ENCODE measurements at places on chromosomes 7 and 10. TPM values are rescaled to one million over a fixed set of nuclear protein-coding genes. Genes with fewer than 3 reads are reported as not detected.

CD36 gene
- total RNA-seq = 41.0 TPM

TMEM178B gene
- under 0.01 TPM for total RNA-seq

GNAI1 gene
- 68.9 TPM for total RNA-seq

GHRHR gene
- not detected for total RNA-seq

NCAPG2 gene
- total RNA-seq = 10.9 TPM

KDM7A gene
- total RNA-seq = 4.8 TPM

DNA sequence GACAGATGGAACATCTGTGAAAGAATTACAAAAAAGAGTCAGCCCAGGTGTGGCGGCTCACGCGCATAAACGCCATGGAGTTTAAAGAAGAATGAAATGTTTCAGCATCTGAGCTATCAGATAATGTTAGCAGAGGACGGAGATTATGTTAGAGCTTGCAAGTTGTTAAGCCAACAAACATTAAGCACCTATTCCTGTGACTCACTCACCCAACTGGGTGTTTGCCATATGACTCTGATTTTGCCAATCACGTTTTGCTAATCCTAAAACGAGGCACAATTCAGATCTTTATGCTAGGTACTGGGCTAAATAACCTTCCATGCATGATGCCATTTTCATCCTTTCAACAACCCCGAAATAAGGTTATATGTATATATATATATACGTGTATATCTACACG is 29.0 kb upstream of the CCNY start:
- H3K27ac ChIP-seq = no peak overlapping the region
- DNase-seq = peak; percentile 66
- H3K4me3 ChIP-seq = no peak overlapping the region

DNA sequence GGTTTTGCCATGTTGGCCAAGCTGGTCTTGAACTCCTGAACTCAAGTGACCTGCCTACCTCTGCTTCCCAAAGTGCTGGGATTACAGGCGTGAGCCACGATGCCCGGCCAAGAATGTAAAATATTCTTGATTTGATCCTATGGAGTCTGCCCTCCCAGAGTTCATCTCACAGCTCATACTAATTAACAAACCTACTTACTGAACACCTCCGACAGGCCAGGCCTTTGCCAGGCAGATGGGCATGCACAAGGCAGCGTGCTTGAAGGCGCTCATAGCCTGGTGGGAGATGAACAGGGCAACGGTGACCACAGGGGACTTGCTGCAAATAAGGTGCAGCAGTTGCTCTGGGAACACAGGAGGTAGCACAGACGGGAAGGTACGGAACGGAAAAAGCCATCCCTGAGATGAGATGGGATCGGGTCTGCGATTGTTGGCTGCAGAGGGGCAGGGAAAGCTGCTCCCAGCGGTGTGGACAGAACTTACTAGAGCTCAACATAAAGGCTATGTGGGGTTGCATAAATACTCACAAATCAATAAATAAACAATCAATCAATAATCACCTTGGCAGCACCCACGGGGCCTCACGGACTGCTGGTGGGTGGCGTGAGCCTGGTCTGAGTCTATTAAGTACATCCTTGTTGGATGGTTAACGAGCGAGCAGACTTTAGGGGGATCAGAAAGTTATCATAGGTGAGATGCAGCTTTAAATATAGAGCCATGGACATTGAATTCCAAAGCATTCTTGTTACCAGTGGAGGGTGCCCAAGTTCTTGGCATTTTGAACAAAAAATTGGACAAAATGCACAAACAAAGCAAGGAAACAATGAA is 4.7 kb downstream of the ACBD7 start:
- DNase-seq = no peak
- H3K4me3 ChIP-seq = peak overlapping the region; percentile 62
- peak overlapping the region; percentile 56 for H3K27ac ChIP-seq
- H3K27me3 ChIP-seq = no peaks in the 10 kb centered on the region
- peaks cover 3% of the 10 kb centered on the region for H3K4me1 ChIP-seq
- no peaks in the 10 kb centered on the region for H3K36me3 ChIP-seq

GRCh38 chr10:119502618-119503155 is 39.8 kb downstream of the RGS10 start:
- peaks cover 10% of the 10 kb centered on the region for H3K36me3 ChIP-seq
- H3K4me3 ChIP-seq = no peak overlapping the region
- no peak for DNase-seq
- no peaks in the 10 kb centered on the region for H3K27me3 ChIP-seq
- H3K4me1 ChIP-seq = no peaks in the 10 kb centered on the region

- no peak overlapping the region for H3K4me3 ChIP-seq
- DNase-seq = no peak
- H3K36me3 ChIP-seq = no peaks in the 10 kb centered on the region
- no peak overlapping the region for H3K27ac ChIP-seq
- H3K27me3 ChIP-seq = peaks cover 2% of the 10 kb centered on the region
These were observed 59.6 kb upstream of the LYZL1 start for GRCh38 chr10:29229258-29229705.

DNA sequence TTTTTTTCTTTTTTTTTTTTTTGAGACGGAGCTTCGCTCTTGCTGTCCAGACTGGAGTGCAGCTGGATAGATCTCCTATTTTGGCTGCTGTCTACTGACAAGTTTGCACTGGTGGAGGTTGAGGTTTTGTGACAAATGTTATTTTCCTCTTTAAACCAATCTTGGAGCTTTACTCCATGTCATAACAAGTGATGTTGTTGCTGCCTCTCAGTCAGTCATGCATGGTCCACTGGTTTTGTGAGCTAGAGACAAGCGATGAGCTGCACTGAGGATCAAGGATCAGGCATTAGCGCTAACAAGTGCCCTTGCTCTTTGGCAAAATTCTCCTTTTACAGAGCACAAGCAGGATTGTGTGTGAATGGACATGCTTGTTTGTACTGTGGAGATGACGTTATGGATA is 805 bp upstream of the WDFY4 start:
- H3K27ac ChIP-seq = no peak overlapping the region
- no peaks in the 10 kb centered on the region for H3K4me1 ChIP-seq
- no peak overlapping the region for H3K4me3 ChIP-seq

DNA sequence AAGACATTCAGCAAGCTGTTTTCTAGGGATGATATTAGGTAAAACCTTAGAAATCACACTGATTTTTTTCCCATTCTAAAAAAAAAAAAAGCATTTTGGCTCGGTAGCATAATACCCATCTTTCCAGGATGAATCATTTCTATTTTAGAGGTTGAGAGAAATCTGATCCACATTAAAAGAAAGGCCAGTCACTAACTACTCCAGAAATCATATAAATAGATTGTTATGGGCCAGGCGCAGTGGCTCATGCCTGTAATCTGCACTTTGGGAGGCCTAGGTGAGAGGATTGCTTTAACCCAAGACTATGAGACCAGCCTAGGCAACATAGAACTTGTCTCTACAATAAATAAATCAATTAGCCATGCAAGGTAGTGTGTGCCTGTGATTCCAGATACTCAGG is 164.3 kb downstream of the BAMBI start:
- peaks cover 2% of the 10 kb centered on the region for H3K4me1 ChIP-seq
- H3K36me3 ChIP-seq = no peaks in the 10 kb centered on the region
- no peak overlapping the region for H3K4me3 ChIP-seq
- H3K27me3 ChIP-seq = no peaks in the 10 kb centered on the region
- peak overlapping the region; percentile 40 for H3K27ac ChIP-seq
- peak; percentile 85 for DNase-seq

- no peak overlapping the region for H3K4me3 ChIP-seq
- no peak for DNase-seq
- H3K4me1 ChIP-seq = no peaks in the 10 kb centered on the region
- no peaks in the 10 kb centered on the region for H3K27me3 ChIP-seq
These were observed 123.9 kb upstream of the CDK13 start for GRCh38 chr7:39826166-39826565.

- no peaks in the 10 kb centered on the region for H3K27me3 ChIP-seq
- H3K36me3 ChIP-seq = peaks cover 2% of the 10 kb centered on the region
- H3K4me1 ChIP-seq = peaks cover 2% of the 10 kb centered on the region
- no peak overlapping the region for H3K27ac ChIP-seq
These were observed 17.5 kb downstream of the AHR start for GRCh38 chr7:17315974-17316373.

DNA sequence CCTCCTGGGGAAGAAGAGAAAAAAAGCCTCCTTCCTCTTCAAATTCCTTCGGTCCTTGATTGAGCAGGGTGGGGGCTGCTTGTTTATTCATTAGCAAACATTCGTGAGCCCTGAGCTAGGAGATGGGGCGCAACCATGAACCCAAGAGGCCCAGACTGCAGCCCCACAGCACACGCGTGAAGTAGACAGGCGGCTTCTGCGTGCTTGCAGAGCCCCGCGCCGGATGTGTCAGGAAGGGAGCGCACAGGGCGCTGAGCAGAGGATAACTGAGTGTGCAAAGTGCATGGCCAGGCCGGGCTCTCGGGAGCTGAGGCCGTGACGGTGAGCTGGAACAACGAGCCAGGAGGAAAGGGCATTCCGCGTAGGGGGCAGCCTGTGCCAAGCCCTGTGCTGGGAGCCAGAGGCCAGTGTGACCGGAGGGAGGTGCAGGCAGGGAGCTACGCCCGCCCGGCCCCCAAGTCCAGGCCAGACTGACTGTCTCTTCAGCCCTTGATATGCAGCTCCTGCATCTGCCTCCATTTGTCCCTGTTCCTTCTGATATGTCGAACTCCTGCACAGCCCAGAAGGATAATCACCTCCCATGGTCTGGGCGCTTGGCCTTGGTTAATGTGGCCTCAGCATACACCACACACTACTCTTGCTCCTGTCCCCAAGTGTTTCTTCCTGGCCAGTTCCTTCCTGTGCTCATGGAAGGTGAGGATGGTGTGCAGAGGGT is 4.6 kb downstream of the FOXL3 start:
- H3K27me3 ChIP-seq = peaks cover 20% of the 10 kb centered on the region
- H3K36me3 ChIP-seq = no peaks in the 10 kb centered on the region
- no peak for DNase-seq
- no peaks in the 10 kb centered on the region for H3K4me1 ChIP-seq
- no peak overlapping the region for H3K27ac ChIP-seq
- no peak overlapping the region for H3K4me3 ChIP-seq

DNA sequence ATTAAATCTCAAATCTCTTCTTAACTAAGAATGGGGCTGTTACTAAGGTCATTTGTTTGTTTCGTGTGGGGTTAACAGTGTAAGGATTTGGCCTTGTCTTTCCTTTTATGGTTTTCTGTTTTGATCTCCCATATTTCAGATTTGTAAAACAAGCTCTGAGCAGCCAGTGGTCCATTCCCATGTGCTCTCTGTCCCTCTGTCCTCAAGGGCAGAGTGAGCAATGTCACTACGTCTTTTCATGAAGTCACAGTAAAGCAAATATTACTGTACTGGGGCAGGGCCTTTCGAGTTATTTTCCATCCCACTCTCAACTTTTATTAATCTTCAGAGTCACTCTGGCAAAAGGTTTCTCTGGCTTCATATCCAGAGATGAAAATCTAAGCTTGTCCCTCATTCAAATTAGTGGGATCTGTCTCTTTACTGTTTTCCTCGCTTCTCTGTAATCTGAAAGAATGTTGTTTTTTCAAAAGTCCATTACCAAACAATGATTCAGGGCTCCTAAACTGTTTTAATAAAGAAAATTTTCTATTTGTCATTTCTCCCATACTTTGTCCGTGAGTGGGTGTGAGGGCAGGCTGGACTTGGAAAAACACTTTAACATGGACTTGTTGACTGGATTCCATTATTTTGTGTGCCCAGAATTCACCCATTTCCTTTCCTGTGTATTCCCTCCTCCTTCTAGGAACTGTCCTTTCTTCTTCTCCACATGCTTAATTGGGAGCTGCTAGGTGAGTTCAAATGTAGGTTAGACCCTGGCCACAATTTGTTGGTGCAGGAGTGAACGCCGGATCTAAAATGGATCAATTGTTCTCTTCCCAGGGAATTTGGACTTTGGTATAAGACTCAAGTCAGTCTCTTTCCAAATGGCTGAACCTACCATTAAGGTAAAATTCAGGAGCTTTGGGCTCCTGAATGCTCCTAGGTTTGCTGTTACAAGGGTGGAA is 42.1 kb upstream of the NAMPT start:
- H3K4me1 ChIP-seq = peaks cover 4% of the 10 kb centered on the region
- no peak overlapping the region for H3K4me3 ChIP-seq
- H3K27me3 ChIP-seq = no peaks in the 10 kb centered on the region
- no peak overlapping the region for H3K27ac ChIP-seq
- peak; percentile 52 for DNase-seq

GRCh38 chr10:2251631-2252030 is 514.3 kb upstream of the ADARB2 start:
- H3K27ac ChIP-seq = no peak overlapping the region
- DNase-seq = peak; percentile 1
- no peaks in the 10 kb centered on the region for H3K27me3 ChIP-seq
- no peaks in the 10 kb centered on the region for H3K36me3 ChIP-seq
- H3K4me1 ChIP-seq = no peaks in the 10 kb centered on the region
- H3K4me3 ChIP-seq = no peak overlapping the region

DNA sequence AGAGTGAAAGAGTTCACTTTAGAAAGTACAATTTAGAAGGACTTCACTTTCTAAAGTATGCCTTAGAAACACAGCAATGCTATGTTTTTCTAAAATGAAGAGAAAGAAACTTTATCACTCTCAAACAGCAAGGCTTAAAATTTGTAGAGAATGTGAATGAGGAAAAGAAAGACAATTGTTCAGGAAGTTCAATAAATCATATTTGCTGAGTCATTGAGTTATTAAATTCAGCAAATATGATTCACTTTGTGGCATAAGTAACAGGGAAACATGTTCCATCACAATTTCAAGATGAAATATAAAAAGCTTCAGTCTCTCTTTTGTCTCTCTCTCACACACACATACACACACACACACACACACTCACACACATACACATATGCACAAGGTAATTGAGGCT is 187.9 kb downstream of the PCDH15 start:
- no peak overlapping the region for H3K27ac ChIP-seq
- DNase-seq = peak; percentile 29
- H3K4me3 ChIP-seq = no peak overlapping the region
- H3K27me3 ChIP-seq = no peaks in the 10 kb centered on the region
- no peaks in the 10 kb centered on the region for H3K4me1 ChIP-seq
- H3K36me3 ChIP-seq = no peaks in the 10 kb centered on the region

GRCh38 chr7:158396982-158397862 is 190.4 kb downstream of the PTPRN2 start:
- no peak for DNase-seq
- no peak overlapping the region for H3K27ac ChIP-seq
- no peaks in the 10 kb centered on the region for H3K36me3 ChIP-seq
- no peaks in the 10 kb centered on the region for H3K4me1 ChIP-seq
- no peak overlapping the region for H3K4me3 ChIP-seq

- DNase-seq = peak; percentile 49
- H3K4me1 ChIP-seq = peaks cover 3% of the 10 kb centered on the region
- peak overlapping the region; percentile 68 for H3K4me3 ChIP-seq
- no peaks in the 10 kb centered on the region for H3K36me3 ChIP-seq
- H3K27me3 ChIP-seq = peaks cover 4% of the 10 kb centered on the region
These were observed 1.3 kb downstream of the PDZD8 start for GRCh38 chr10:117373823-117374505.

GRCh38 chr10:44917848-44918247 is 6.7 kb downstream of the TMEM72 start:
- H3K27me3 ChIP-seq = peaks cover 4% of the 10 kb centered on the region
- H3K4me3 ChIP-seq = no peak overlapping the region
- no peak for DNase-seq
- no peaks in the 10 kb centered on the region for H3K36me3 ChIP-seq

DNA sequence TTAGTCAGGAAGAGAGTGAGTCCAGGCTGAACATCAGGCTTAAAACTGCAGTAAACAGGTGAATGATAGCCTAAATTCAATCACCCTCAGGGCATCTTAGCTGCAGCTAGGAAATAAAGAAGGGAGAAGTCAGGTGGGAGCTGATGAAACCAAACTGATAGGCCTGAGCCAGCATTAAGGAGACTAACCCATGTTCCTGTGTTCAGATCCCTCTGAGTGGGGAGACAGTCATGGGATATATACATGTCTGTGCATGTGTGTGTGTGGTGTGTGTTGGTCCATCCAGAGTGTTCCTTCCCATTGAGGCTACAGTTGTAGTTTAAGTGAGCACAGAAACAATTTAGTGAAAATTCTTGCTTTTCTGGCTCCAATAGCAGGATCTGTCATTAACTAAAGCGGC is 480.9 kb downstream of the PHTF2 start:
- no peak for DNase-seq
- H3K36me3 ChIP-seq = no peaks in the 10 kb centered on the region
- no peaks in the 10 kb centered on the region for H3K4me1 ChIP-seq
- H3K4me3 ChIP-seq = no peak overlapping the region
- no peaks in the 10 kb centered on the region for H3K27me3 ChIP-seq
